ENCODE measurements at places on chromosomes 12 and 14. TPM values are rescaled to one million over a fixed set of nuclear protein-coding genes. Genes with fewer than 3 reads are reported as not detected.

DNA sequence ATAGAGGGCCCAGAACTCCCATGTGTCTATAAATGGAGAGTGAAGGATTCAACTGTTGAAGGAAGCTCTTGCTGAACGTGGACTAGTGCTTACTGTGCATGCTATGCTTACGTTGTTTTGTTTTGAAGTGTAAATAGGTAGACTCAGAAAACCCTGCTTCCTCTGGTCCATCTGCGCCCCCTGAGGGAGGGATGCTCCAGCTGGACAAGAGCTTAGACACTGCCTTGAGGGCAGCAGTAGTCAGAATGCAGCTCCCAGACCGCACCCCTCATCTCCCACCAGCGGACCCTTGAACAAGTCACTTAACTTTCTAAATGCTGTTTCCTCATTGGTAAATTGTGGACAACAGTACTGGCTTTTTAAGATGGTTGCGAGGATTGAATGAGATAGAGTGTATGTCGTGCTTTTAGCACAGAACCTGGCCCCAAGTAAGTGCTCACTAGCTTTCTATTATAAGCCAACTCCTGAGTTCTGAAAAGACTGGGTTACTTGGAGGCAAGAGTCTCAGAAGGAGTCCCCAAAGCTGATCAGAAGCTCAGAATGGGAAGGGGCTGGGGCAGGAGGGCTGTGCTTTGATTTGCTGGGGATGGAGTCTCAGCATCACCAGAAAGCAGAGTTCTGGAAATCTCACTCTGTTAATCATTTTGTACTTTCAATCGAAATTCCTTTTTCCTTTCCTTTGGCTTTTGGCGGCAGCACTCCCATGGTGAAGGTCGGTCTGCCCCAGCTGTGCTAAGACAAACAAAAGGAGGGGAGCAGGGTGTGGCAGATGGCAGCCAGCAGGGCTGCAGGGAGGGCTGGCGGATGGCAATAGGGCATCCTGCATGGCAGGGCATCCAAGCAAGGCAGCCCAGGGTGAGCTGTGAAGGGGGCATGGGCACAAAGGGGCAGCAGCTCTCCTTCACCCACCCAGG lies 15.6 kb downstream of the AGAP2 start:
- no peak for DNase-seq

DNA sequence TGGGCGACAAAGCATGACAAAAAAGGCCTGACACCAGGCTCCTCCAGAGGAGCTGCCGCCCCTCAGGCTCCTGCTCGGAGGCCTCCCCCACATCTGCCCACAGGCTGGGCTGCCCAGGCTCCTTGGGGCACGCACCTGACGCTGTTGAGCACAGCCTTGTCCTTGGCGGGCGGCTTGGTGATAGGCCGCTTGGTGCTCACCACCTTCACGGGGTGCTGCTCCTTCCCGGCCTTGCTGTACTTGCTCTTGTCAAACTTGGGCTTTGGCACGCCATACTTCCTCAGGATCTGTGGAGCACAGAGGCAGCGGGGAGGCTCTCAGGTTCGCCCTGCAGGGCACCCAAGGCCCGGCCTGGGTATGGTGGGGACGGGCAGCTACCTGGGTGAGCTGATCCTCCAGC lies 53.4 kb downstream of the TRAFD1 start:
- no peak for DNase-seq

DNA sequence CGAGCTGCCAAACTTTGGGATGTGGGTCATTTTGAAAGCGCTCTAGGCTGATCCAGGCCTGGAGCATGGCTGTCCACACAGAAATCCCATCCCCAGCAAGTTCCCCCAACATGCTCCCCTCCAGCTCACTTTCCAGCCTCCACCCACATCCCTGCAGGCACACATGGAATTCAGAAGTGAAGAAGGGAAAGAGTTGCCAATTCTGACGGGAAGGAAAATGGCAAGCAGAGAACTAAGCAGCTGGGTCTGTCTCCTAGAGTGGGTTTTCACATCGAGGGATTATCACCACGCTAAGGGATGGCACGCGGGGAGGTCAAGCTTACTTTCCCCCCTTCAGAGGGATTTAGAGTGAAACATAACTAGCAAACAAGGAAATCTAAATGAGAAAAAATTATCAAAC lies 142.3 kb downstream of the RIMBP2 start:
- no peak for DNase-seq

GRCh38 chr12:112930350-112930749 lies 7.9 kb upstream of the OAS3 start:
- DNase-seq: no peak

- no peak for DNase-seq
These were observed 659.6 kb downstream of the TMTC2 start for GRCh38 chr12:83346333-83346732.

DNA sequence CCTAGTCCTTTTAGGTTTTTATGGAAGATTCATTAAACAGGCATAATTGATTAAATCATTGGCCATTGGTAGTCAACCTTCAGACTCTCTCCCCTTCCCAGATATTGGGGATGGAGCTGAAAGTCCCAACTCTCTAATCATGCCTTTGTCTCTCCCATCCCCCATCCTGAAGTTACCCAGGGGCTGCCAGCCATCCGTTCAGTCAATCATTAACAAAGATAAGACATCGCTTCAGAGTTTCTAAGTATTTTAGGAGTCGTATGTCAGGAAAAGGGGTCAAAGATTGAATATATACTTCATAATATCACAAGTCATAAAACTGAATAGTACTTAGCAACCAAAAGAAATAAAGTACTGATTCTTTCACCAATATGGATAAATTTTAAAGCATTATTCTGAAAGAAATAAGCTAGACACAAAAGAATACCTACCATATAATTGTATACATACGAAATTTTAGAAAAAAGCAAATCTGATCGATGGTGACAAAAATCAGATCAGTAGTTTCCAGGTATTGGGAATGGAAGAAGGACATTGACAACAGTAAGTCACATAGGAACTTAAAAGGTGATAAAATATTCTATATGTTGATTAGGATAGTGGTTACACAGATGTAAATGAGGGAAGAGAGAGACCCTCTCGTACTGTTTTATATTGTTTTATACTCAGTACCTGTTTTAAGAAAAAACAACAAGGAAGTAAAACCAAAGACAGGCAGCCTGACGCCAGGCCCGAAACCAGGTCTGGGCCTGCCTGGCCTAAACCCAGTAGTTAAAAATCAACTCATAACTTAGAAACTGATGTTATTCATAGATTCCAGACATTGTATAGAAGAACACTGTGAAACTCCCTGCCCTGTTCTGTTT lies 414.4 kb downstream of the DAD1 start:
- DNase-seq: no peak

SRGAP1 gene
- 29.7 TPM for polyA plus RNA-seq

DNA sequence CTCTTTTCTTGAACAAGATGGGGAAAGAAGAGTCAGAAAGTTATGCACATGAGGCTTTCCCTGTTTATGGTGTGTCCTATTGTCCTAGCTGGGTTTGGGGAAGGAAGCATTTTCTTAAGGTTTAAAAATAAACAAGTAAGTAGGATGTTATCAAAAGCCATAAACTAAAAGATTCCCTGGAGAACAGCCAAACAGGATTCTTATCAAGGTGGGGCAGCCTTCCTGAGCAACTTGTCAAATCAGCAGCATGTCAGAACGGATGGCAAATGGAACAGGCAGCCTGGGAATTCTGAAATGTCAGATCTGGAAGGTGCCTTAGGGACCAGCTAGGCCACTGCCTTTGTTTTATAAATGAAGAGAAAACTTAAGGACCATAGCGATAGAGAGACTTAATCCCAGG lies 152.2 kb upstream of the RGS6 start:
- no peak for DNase-seq

GRCh38 chr12:5022025-5022424 lies 21.7 kb upstream of the KCNA5 start:
- no peak for DNase-seq

DNA sequence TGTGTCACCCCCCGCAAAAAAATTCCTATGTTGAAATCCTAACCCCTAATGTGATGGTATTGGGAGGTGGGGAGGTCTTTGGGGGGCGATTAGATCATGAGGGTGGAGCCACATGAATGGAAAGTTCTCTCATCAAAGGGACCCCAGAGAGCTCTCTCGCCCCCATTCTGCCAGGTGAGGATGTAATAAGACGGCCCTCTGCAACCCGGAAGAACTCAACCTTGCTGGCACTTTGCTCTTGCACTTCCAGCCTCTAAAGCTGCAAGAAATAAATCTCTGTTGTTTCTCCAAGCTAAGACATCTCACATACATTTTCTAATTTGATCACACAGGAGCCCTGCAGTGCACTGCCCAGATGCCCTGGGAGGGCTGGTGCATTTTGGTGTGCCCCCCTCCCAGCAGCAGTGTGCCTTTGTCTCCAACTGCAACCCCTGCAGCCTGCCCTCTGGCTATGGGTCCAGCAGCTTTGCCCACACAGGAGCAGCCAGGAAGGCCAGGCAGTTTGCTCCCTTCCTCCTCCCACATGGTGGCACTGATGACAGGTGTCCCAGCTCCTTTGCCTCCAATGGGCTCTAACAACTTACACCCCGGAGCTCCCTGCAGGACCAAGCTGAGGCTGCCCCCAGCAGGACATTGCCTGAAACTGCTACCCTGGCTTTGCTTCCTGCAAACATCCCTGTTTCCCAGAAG lies 59.3 kb downstream of the C14orf132 start:
- no peak for DNase-seq

- DNase-seq: no peak
These were observed 264.0 kb downstream of the VRK1 start for GRCh38 chr14:97061198-97061597.

DNA sequence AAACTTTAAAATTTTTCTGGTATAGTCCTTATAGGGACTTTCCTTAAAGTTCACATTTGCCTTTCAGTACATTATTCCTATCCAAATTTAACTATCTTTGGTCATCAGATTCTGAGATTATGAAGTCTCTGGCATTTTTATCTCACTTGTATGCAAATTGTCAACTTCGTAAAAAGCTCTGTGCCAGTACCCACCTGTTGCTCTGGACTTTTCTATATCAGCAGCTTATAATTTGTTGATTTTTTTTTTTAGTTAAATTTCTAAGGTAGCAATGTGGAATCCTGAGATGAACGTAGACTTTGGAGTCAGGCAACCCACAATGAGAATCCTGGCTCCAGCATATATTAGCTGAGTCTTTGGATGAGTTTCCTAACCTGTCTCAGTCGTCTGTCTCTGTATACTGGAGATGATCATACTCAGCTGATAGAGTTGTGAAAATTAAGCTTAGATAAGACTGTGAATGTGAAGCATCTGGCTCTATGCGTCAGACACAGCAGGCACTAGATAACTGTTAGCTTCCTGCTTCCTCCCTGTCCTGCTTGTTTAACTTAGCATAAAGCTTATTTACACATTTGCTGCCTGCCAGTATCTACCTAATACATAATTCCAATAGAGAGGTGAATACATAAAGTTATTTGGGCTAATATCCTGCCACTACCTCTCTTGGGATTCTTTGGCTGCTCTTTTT lies 59.8 kb downstream of the MARK3 start:
- no peak for DNase-seq

DNA sequence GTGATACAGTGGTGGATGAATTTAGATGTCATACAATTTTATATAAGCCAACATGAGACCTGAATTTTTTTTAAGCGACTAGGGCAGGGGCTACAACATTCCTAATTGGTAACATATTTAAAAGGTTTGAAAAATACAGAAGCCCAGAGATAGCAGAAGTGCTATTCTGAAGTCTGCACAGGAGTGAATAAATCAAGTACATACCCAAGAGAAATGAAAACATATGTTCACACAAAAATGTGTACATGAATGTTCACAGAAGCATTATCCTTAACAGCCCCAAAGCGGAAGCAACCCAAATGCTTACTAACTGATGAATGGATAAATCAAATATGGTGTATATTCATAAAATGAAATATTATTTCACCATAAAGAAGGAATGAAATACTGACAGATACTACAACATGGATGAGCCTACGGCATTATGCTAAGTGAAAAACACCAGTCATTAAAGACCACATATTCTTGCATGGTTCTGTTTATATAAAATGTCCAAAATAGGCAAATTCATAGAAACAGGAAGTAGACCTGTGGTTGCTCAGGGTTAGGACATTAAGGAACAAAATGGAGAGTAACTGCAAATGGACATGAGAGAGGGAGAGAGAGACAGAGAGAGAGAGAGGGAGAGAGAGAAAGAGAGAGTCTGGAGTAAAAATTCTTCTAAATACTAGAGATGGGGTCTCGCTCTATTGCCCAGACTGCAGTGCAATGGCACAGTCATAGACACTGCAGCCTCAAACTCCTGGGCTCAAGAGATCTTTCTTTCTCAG lies 28.0 kb upstream of the GXYLT1 start:
- DNase-seq: no peak

GRCh38 chr14:37118673-37119366 lies 53.6 kb downstream of the SLC25A21 start:
- no peak for DNase-seq

- no peak for DNase-seq
These were observed 213.7 kb downstream of the CCDC59 start for GRCh38 chr12:82144505-82144904.

PLEKHD1 gene
- polyA plus RNA-seq: 5.4 TPM

WDHD1 gene
- polyA plus RNA-seq: 24.9 TPM

FOXN4 gene
- polyA plus RNA-seq: 2.9 TPM

DNA sequence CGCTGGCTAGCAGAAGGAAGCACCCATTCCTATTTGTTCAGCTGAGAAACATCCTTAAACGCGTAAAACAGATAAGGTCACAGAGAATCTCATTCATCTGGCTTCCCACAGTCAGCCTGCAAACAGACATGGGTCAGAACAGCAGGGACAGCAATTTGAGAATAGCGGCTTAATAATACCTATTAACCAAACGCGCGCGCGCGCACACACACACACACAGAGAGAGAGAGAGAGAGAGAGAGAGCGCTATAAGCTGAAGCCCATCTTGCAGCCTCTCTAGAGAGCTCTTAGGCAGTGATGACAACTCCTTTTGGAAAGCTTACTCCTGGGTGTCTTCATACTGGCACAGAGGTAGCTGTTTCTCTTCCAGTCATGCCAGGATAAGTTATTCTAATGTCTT lies 26.4 kb downstream of the TMEM132D start:
- no peak for DNase-seq

GALNT9 gene
- polyA plus RNA-seq: 7.3 TPM

DACT1 gene
- 33.3 TPM for polyA plus RNA-seq

GRCh38 chr12:106192659-106193393 lies 54.1 kb upstream of the NUAK1 start:
- no peak for DNase-seq

DNA sequence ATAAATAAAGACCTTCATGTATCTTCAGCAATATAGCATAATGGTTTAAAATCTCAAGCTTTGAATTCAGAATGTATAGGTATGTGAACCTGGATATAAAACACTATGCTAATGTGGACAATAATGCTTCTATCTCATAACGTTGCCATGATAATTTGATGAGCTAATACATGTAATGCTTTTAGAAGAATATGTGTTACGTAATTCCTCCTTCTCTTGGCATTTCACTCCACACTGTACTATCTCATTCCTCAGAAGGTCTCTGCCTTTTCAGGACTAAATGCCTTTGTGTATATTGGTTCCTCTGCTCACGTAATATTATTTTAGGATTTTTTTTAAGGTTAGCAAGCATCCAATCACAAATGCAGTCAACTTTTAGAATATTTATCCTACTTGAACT lies 86.5 kb downstream of the FOXA1 start:
- DNase-seq: no peak

SLC38A1 gene
- 76.6 TPM for polyA plus RNA-seq

PLD4 gene
- polyA plus RNA-seq: 2.5 TPM

SLCO1B1 gene
- not detected for polyA plus RNA-seq

Data from left kidney (tissue), 8 donors.